ENCODE measurements at places on chromosomes 12 and 14.

GRCh38 chr12:77847680-77848431, 17.2 kb downstream of the NAV3 start:
- H3K4me3 ChIP-seq = no peak overlapping the region
- no peak for ATAC-seq
- H3K27ac ChIP-seq = no peak overlapping the region
- H3K4me1 ChIP-seq = no peaks in the 10 kb centered on the region
- H3K27me3 ChIP-seq = no peaks in the 10 kb centered on the region

- no peaks in the 10 kb centered on the region for H3K4me1 ChIP-seq
- H3K36me3 ChIP-seq = peaks cover 31% of the 10 kb centered on the region
- H3K27ac ChIP-seq = no peak overlapping the region
- H3K4me3 ChIP-seq = no peak overlapping the region
These were observed 10.1 kb upstream of the TMCC3 start for GRCh38 chr12:94660436-94660835.

GRCh38 chr12:93912086-93912733, 235.0 kb downstream of the CRADD start:
- H3K27ac ChIP-seq = no peak overlapping the region
- H3K27me3 ChIP-seq = no peaks in the 10 kb centered on the region
- no peak overlapping the region for H3K4me3 ChIP-seq
- no peak for ATAC-seq
- H3K36me3 ChIP-seq = no peaks in the 10 kb centered on the region

DNA sequence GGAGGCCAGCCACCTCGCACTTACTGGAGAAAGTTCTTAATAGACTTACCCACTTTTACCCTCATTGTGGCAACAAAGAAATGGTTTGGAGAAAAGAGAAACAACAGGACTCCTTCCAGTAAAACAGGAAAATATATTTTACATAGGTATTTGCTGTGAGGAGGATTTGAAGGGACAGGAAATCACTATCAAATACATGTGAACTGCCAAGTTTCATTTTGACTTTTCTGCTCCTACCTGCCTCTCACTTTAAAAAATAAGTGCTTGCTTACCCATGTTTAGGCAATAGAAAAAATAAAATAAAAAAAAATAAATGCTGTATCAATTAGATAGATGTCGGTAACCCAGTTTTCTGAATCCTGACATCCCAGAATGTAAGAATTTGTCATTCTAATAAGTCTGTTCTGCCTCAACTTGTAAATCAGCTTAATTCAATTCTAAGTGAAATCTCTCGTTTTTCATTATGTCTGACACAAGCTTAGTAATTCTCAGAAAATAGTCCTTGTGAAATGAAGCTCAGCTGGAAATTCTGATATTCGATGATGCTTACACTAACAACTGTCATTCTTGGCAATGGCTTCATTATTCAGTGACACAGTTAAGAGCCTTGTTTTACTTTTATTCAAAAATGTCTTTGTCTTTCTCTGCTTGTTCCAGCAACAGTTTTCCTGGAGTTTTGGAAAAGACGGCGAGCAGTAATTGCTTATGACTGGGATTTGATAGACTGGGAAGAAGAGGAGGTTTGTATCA, 131.3 kb downstream of the SLC5A8 start:
- ATAC-seq = no peak
- no peak overlapping the region for H3K27ac ChIP-seq
- no peaks in the 10 kb centered on the region for H3K36me3 ChIP-seq
- no peak overlapping the region for H3K4me3 ChIP-seq
- H3K4me1 ChIP-seq = no peaks in the 10 kb centered on the region

DNA sequence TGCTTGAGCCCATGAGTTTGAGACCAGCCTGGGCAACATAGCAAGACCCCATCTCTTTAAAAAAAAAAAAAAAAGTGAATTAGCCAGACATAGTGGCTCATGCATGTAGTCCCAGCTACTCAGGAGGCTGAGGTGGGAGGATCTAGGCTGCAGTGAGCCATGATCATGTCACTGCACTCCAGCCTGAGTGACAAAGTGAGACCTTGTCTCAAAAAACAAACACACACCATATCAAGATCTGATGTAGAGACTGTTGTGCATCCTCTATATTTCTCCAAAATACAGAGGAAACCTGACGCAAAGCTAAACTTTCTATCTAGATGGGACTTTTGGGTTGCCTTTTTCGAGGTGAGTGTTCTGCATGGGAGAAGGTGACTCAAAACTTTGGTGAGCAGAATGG, 77.4 kb upstream of the SLC8A3 start:
- H3K36me3 ChIP-seq = no peaks in the 10 kb centered on the region
- H3K27me3 ChIP-seq = peaks cover 8% of the 10 kb centered on the region
- ATAC-seq = no peak

- ATAC-seq = no peak
- peaks cover 17% of the 10 kb centered on the region for H3K4me1 ChIP-seq
- H3K36me3 ChIP-seq = no peaks in the 10 kb centered on the region
These were observed 50.3 kb downstream of the IRAK3 start for GRCh38 chr12:66239295-66239694.

DNA sequence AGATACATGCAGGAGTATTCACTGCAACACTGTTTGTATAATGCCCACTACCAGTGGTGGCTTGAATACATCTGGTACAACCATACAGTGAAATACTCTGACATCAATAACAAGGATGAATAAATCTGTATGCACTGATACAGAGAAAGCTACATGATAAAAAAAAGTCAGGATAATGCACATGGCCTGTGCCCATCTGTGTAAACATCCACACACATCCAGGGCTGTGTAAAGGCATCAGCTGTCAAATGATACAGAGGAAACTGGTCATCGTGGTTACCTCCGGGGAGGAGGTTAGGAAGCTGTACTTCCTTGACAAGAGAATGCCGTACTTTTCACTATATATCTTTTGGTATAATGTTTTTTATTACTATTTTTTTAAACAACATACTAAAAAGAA, 176.6 kb downstream of the FOXN3 start:
- peaks cover 41% of the 10 kb centered on the region for H3K36me3 ChIP-seq

DNA sequence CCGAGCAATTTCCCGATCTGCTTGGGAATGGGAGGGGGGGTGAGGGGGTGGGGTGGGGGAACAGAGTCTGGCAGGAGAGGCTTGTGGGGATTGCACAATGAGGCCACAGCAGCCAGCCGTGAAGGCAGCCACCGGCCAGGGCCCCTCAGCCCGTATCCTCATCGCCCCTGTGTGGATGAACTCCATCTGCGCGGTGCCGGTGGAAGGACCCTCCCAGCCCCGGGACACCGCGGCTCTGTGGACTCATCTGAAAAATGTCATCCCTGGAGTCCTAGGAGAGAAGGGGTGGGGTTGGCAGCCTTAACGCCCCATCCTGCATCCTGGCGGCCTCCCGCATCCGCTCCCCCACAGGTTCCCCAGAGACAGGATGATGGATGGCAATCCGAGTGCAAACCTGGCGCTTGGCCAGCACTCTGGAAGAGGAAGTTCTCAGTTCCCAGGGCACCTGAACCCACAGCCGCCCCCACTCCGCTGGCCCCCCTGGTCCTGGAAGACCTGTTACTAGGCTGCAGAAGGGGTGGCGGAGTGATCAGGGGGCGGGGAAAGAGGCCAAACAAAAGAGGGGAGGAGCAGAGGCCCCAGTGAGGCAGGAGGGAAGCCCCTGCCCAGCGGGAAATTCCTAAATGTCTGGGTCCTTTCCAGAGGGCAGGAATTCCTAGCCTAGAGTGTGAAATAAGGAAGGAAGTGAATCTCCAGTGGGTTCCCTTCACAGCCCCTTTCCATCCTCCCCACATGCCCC, 1.2 kb upstream of the TNFAIP2 start:
- peak overlapping the region; percentile 30 for H3K27ac ChIP-seq
- peaks cover 6% of the 10 kb centered on the region for H3K36me3 ChIP-seq
- no peak for ATAC-seq
- peaks cover 34% of the 10 kb centered on the region for H3K27me3 ChIP-seq
- H3K4me3 ChIP-seq = no peak overlapping the region

DNA sequence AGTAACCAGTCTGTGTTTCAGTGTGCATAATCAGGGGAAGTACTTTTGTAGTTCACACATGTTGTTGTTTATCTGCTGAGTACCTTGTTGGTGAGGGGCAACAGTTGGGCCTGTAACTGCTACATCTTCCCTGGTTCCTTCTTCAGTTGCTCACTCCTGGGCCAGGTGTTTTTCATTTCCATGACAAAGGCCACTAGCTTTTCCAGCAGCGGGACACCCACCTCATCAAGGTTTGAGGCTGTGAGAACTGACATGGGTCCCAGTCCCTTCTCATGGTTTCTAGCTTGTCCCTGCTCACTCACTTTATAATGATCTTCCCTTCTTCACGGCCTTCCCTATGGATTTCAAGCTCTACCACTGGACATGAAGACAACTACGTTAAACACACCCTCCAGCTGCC, 1.5 kb upstream of the NOXRED1 start:
- ATAC-seq = no peak
- peaks cover 93% of the 10 kb centered on the region for H3K36me3 ChIP-seq
- no peak overlapping the region for H3K4me3 ChIP-seq
- H3K4me1 ChIP-seq = no peaks in the 10 kb centered on the region
- H3K27ac ChIP-seq = no peak overlapping the region

- peaks cover 74% of the 10 kb centered on the region for H3K36me3 ChIP-seq
- H3K27me3 ChIP-seq = no peaks in the 10 kb centered on the region
- H3K4me1 ChIP-seq = no peaks in the 10 kb centered on the region
- H3K4me3 ChIP-seq = no peak overlapping the region
- no peak for ATAC-seq
These were observed 16.6 kb downstream of the ALKBH1 start for GRCh38 chr14:77691259-77691658.

DNA sequence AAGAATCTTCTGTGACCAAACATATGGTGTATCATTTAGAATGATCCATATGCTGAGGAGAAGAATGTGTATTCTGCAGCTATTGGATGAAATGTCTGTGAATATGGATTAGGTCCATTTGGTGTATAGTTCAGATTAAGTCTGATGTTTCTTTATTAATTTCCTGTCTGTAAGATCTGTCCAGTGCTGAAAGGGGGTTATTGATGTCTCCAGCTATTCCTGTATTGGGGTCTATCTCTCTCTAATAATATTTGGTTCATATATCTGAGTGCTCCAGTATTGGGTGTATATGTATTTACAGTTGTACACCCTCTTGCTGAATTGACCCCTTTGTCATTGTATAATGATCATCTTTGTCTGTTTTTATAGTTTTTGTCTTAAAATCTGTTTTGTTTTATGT, 33.5 kb downstream of the SLC38A2 start:
- H3K27ac ChIP-seq = no peak overlapping the region
- no peaks in the 10 kb centered on the region for H3K27me3 ChIP-seq
- no peaks in the 10 kb centered on the region for H3K36me3 ChIP-seq

GRCh38 chr12:116525418-116526001, 33.7 kb upstream of the MAP1LC3B2 start:
- H3K27me3 ChIP-seq = no peaks in the 10 kb centered on the region
- ATAC-seq = no peak
- peak overlapping the region; percentile 8 for H3K27ac ChIP-seq
- H3K36me3 ChIP-seq = no peaks in the 10 kb centered on the region

GRCh38 chr12:98253207-98254037, 262.0 kb upstream of the TMPO start:
- H3K4me1 ChIP-seq = no peaks in the 10 kb centered on the region
- no peak overlapping the region for H3K4me3 ChIP-seq
- H3K27me3 ChIP-seq = no peaks in the 10 kb centered on the region

DNA sequence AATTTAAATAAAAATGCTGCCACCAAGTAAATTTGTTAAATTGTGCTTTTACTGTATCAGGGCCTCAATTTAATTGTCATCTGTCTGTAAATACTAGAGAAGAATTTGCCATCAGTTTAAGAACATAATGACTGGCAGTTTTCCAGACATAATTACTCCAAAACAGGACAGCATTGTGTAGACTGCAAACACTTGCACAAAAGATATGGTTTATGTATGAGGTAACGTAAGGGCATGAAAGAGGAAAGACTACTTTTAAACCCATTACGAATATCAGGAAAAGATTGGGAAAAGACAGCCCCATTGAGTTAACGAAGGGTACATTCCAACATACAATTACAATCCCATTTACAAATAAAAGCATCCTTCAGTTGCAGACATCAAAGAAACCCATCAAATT, 59.8 kb upstream of the KRR1 start:
- no peak overlapping the region for H3K27ac ChIP-seq
- H3K36me3 ChIP-seq = no peaks in the 10 kb centered on the region
- no peak for ATAC-seq
- peaks cover 3% of the 10 kb centered on the region for H3K27me3 ChIP-seq
- H3K4me1 ChIP-seq = no peaks in the 10 kb centered on the region
- no peak overlapping the region for H3K4me3 ChIP-seq

- H3K4me1 ChIP-seq = no peaks in the 10 kb centered on the region
- no peak overlapping the region for H3K4me3 ChIP-seq
- ATAC-seq = no peak
- no peaks in the 10 kb centered on the region for H3K36me3 ChIP-seq
These were observed 157.0 kb upstream of the E2F7 start for GRCh38 chr12:77222336-77222735.

GRCh38 chr12:54439521-54440255, 20.6 kb upstream of the ITGA5 start:
- no peaks in the 10 kb centered on the region for H3K36me3 ChIP-seq
- no peak overlapping the region for H3K4me3 ChIP-seq
- H3K27ac ChIP-seq = no peak overlapping the region
- ATAC-seq = peak; percentile 65

DNA sequence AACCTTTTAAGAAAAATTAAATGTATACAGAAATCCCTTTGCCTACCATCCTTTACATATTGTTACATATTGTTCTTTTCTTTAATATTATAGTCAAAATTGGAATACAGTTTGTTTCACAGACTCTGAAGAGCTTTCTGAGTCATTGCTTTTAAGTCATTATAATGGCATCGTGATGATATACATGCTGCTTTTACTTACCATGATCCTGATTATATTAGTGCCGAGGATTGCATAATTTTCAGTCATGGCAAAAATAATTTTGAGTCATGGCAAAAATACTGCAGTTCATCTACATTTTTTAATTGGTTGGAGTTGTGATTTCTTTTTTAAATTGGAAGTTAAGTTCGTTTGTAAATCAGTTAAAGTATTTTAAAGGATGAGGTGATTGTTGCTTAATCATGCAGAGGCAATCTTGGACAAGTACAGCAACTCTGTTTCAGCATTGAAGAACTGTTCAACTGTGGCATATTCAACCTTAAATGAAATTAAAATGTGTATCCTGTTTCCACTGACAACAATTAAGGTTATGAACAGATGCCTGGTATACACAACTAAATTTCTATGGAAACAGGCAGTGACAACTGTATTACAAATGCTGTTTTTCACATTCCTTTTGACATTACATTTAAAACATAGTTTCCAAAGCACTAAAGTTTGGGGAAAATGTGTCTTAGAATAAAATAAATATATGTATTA, 142.3 kb downstream of the PCNX1 start:
- ATAC-seq = no peak
- H3K4me1 ChIP-seq = peaks cover 6% of the 10 kb centered on the region
- no peaks in the 10 kb centered on the region for H3K27me3 ChIP-seq
- H3K4me3 ChIP-seq = no peak overlapping the region
- no peak overlapping the region for H3K27ac ChIP-seq

Data from stimulated activated memory B cell treated with anti-CD40 and anti-IgM and Interleukin-4, amounts not matched to agents 10 μg/mL and 1 μg/mL and 100 μg/mL, for 72 hours (primary cell).